Foreskin keratinocyte (primary cell): ENCODE measurements at places on chromosomes 4 and X.

DNA sequence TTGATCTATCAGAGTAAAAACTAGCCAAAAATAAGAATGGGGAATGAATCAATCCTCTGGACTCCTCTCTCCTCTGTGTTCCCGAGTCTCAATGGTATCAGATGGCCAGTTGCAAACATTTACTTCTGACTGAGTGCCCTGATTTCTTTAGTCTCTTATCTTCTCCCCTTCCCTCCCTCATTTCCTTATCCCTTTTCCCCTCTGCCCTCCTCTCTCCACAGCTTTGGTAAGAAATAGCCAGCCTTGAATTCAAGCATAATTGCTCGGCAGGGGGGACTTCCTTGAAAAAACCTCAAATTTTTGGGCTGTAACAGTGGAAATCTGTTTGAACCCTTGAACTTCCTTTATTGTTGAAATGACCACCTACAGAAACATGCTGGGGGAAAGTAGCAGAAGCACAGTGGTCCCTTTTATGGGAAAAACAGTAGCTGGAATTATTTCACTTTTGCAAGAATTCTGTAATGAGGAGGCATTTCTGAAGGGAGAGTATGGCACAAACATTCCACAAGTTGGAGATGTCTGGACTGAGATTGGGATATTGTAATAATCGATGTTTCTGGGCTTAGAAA lies 40.3 kb downstream of the NHS start:
- no peak for DNase-seq

GRCh38 chrX:109448282-109448938 lies 33.5 kb downstream of the GUCY2F start:
- DNase-seq: no peak

DNA sequence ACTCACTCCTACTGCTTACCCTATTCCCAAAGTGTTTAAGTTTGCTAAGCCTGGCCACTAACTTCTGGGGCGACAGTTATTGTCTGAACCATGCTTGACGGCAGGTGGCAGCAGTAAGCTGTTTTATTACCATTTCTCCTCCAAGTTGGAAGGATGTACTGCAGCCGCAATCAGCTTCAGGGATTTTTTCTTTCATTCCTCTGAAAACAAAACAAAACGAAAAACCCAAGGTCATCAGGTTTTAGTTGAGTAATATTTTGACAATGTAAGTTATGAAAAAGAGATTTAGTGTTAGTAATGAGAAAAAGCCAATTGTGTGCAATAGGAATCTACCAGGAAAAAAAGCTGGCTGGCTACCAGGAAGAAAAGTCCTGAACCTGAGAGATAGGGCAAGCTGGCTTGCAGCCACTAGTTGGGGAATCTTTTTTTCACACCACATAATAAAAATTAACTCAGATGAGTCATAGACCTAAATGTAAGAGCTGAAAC lies 13.2 kb upstream of the RAB9B start:
- peak; percentile 47 for DNase-seq

DNA sequence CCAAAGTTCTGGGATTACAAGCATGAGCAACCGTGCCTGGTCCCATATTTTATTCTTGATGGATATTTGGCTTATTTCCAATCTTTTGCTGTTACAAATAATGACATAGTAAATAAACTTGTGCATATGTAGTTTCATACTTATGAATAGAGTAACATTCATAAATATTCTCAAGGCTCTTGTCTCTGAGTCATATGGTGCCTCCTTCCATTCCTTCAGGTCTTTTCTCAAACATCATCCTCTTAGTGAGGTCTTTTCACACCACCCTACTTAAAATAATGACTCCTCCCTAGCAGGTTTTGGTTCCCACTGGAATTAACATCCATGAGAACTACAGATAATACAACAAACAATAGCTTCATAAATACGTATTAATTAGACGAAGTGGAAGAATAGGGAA lies 416.6 kb downstream of the IQCM start:
- DNase-seq: no peak

DNA sequence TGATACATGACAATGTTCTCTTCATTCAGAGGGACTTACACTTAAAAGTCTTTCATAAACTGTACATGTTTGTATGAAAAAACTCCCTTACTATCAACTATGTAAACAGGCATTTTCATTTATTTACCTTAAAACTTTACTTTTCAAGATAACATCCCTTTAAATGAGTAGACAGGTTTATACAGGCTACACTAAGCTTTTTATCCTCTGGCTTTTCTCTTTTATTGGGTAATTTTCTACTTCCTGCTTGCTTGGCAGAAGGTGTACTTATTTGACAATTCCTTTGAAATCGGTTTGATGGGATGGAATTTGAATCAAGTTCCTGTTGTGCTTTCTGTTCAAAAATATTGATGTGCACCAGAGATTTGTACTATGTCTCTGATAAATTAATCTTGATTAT lies 81.4 kb downstream of the PTPN13 start:
- DNase-seq: no peak

DNA sequence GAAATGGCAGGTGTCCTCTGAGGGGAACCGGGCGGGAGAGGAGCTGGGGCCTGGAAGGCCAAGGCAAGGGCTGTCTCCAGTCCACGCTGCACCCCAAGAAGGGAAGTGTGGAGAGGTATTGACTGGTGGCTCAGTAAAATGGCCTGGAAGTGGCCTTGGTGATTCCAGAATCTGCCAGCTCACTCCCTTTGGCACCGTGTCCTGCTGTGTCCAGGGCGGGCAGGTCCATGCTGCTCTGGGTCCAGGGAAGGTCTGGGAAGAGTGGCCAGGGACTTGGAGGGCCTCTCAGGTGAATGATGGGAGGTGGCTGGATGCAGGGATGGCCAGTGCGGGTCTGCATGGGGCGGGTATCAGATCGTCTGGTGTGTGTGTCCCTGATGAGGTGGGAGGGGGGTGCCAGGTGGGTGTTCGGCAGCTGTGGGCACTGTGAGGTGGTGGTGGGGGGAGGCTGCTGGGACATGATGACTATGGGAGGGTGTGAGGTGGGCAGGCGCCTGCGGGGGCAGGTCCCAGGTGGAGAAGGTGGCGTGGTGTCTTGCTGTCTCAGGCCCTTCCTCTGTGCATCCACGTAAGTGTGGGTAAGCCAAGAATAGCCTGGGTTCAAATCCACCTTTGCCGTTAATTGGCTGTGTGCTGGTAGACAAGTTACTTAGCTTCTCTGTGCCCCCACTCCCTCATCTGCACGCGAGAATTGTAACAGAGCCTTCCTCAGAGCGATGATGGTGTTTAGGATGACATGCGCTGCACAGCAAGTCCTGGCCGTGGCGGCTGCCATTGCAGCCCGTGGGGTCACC lies 17.7 kb downstream of the RGS12 start:
- no peak for DNase-seq

DNA sequence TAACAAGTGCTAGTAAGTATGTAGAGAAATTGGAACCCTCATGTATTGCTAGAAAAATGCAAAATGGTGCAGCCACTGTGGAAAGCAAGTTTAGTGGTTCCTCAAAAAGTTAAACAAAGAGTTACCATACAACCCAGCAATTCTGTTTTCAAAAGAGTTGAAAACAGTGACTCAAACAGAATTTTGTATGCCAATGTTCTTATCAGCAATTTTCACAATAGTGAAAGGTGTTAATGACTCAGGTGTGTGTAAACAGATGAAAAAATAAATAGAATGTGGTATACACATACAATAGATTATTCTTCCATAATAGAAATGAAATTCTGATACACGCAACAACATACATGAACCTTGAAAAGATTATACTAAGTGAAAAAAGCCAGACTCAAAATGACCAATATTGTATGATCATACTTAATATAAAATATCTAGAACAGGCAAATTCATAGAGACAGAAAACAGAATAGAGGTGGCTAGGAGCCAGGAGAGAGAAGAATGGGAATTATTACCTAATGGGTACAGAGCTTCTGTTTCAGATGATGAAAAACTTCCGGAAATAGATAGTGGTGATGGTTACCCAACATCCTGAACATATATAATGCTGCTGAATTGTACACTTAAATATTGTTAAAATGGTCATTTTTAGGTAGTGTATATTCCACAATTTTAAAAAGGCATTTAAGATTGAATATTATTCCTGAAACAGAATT lies 51.6 kb downstream of the WDFY3 start:
- DNase-seq: no peak

DNA sequence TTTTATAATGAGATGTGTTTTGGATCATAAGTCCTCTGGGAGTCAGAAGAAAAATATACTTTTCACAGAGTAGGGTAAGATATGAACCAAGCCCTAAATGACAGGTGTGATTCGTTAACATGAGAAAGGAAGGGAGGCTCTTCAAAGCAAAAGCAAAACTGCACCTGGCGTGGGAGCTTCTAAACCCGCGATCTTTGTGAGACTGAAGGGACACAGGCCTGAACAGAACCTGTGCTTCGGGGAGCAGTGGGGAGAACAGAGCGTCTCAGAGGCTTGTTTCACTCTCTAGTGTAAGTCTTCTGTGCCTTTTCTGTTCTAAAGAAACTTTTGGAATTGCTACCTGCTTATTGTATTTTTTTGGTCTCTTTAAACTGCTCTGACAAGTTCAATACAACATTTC lies 30.2 kb upstream of the CYP4V2 start:
- no peak for DNase-seq

GRCh38 chrX:63713526-63713925 lies 71.5 kb downstream of the ARHGEF9 start:
- peak; percentile 0 for DNase-seq

DNA sequence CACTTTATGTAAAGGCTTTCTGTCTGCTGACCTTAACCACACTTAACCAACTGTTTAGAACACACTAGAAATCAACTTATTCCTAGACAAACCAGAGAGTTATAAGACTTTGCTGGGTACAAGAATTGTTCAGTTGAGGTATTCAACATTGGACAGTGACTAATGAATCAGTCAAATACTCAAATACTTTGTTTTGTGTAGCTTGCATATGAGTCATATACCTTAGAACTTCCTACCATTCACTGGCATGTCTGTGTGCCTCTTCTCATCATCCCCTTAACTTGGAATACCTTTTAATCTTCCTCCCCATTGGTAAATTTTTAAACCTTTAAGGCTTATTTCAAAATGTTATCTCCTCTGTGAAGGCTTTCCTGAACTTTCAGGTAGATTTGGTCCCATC lies 708.8 kb upstream of the GRIA3 start:
- DNase-seq: peak; percentile 58

DNA sequence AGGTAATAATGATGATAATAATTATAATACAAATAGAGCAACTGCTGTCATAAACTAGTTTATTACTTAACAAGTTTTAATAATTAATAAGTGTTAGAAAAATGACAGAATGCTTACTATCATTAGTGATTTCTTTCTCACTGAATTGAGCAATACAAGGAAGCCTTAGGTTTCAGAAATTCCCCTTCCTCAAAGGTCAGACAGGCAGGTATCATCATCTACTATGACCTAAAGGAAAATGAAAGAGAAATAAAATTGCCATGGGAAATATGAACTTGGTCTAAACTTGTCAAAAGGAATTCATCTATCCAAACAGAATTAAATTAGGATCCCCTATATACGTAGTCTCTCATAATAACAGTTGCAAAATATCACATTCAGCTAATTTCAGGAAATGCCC lies 56.3 kb upstream of the SLC7A11 start:
- no peak for DNase-seq

DNA sequence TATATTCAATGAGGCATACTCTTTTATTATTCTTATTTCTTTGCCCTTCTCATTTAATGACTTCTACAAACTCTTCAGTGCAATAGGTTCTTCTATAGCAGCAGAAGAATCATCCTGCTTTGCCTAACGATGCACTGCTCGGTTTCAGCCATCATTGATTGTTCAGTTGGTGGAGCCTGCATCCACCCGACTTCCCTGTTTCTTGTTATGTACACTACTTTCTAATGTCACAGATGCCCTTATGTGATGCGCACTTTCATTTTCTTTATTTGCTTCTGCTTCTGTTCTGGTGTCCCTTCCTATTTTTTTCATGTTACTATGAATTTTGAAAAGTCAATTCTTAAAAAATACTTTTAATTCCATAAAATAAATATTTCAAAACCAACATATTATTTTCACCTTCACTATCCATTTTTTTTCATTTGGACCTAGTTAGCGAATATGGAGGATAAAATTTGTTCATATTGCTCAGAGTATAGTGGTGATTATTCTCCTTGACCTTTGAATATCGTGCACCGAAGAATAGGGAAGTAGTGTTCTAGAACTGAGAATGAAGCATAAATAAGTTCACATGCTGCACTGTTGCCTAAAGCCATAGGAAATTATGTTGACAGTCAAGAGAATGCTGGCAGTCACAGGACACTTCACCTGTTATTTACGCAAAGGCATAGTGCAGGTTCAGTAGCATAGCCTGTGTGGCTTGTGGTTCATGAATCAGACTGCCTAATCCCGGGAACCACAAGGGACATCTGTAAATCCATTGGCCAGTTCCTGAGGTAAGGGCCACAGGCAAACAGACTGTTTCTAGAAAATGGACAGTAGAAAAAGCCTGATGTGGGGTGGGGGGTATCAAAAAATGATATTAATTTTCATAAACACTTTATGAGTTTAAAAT lies 21.3 kb upstream of the SFRP2 start:
- DNase-seq: no peak

GRCh38 chrX:21718575-21718974 lies 39.3 kb downstream of the SMPX start:
- no peak for DNase-seq

- DNase-seq: peak; percentile 44
Observed at GRCh38 chrX:74119016-74119910, 184.7 kb upstream of the ZCCHC13 start.

DNA sequence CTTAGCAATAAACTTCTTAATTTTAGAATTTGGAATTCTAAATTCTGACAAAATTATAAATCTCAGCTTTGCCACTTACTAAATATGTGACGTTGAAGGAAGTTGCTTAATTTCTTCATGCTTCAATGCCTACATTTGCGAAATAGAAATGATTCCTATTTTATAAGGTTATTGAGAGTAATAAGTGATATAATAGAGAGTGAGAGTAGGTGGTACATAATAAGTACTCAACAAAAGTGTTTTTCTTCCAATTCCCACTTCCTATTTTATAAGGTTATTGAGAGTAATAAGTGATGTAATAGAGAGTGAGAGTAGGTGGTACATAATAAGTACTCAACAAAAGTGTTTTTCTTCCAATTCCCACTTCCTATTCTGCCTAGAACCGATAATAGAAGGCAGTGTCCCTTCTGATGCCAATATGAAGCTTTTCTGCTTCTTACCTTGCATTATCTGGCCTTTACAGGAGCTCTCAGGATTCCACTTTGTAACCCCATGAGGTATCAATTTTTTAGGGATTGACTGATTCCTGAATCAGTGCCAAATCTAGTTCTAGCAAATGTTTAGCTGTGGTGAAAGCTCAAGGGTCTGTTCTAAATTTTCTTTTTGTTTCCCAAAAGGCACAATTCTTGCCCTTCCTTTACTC lies 31.4 kb downstream of the VSIG4 start:
- no peak for DNase-seq

DNA sequence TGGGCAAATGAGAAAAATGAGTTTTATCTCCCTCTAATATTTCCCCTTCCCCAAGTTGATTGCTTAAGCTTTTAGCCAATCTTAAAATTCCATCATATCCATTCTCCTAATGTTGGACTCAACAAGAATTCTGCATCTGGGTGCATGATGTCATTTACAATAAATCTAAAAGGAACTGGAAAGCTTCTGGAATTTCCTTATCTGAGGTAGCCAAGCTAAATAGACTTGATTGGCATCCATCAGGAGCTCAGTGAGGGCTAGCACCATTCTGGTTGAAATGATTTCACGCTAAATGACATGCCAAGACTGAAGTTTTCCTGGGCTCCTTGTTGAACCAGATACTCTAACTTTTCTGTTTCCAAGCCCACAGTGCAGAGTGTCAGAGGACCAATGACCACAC lies 110.3 kb upstream of the SCML1 start:
- DNase-seq: no peak
